ENCODE measurements at places on chromosomes 4 and X.

DNA sequence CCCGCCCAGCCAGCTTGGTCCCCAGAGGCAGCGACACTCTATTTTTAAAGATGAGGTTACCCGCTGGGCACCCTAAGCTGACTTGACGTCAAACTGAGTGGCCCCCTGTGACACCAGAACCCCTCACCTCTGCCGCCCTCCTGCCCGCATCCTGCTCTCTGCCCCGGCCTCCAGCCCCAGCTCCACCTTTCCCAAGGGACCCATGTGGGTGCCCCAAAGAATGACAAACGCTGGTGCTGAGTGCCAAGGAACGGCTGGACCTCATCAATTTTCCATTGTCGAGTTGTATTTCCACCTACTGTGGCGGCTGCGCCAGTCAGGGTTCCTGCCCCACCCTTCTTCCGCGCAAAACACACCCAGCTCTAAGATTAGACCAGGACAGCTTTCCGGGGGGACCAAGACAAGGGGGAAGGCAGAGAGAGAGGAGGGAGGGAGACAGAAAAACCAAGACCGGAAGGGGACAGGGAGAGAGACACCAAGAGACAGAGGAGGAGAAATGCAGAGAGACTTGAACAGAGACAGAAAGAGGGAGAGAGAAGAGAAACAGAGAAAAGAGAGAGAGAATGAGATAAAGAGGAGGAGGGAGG, 2.0 kb downstream of the PRKX start:
- no peak for DNase-seq

- no peak for DNase-seq
Observed at GRCh38 chrX:69317721-69318120, 152.5 kb upstream of the PJA1 start.

DNA sequence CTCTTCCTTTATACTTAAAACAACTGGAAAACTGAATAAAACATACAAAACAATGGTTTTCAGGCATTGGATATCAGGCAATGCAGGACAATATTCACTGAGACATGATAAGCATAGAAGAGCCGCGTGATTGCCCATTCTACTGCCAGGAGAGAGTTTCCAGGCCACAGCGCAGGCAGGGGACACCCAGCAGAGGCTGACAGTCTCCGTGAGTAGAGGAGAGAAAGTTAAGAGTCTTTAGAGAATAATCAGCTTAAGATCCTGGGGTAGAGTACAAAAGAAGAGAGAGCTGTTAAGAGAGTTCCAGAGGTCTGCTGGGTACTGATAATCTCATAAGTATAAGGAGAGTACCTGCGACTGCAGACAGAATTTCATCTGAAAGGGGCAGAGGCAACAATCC, 18.4 kb upstream of the FRAS1 start:
- no peak for DNase-seq

- DNase-seq = no peak
Observed at GRCh38 chr4:123488916-123489315, 92.3 kb downstream of the SPRY1 start.

GRCh38 chr4:69782651-69783310, 22.4 kb upstream of the SULT1B1 start:
- DNase-seq = no peak

- DNase-seq = no peak
Observed at GRCh38 chrX:110851780-110852179, 56.2 kb upstream of the CHRDL1 start.

GRCh38 chr4:82639971-82640370, 78.2 kb upstream of the TMEM150C start:
- peak; percentile 20 for DNase-seq

All from C1 segment of cervical spinal cord (tissue), 14 donors.